ENCODE measurements at places on chromosomes 11 and 22.

- no peak for DNase-seq
Measured at GRCh38 chr11:9459667-9460321, 1.0 kb upstream of the ZNF143 start.

- no peak for DNase-seq
Measured at GRCh38 chr11:31969359-31969702, 121.5 kb upstream of the RCN1 start.

- no peak for DNase-seq
Measured at GRCh38 chr22:18069041-18069440, 8.7 kb upstream of the PEX26 start.

GRCh38 chr11:130897262-130898182, 18.8 kb downstream of the SNX19 start:
- DNase-seq, result no peak

- no peak for DNase-seq
Measured at GRCh38 chr11:66408488-66409214, 12.2 kb upstream of the NPAS4 start.

All from esophagus squamous epithelium (tissue), 5 donors.